AG04449 (cell line): ENCODE measurements at places on chromosomes 5 and 9.
A peak's percentile ranks its signal among the peaks of the same experiment; 100 is the strongest.

GRCh38 chr9:94865582-94866452 lies 139.3 kb downstream of the AOPEP start:
- no peak for DNase-seq

- no peak for DNase-seq
These were observed 26.2 kb downstream of the RASGRF2 start for GRCh38 chr5:80986382-80986781.

DNA sequence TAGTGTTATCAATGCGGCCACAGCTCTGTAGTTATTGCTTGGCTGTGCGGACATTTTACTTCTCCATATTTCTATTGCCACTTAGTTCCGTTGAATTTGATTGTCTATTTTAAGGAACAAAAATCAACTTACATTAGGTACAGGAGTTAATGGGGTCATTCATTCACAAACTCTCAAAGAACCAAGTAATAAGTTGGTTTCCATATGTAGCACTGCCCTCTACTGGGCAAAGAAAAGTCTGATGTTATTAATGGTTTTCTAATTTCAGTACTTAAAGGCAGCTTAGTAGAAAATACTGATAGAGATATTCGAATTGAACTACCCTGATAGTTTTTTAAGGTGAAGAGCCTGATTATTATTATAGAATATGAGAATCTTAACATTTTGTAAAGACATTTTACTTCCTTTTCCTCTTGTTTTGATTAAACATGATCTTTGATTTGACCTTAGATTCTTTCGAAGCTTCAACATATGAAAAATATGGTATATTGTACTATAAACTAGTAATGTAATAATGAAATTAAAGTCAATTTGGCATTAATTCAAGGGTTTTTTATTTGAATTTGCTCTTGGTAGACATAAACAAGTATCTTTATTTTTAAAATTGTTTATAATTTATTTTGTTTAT lies 119.5 kb upstream of the CTNND2 start:
- DNase-seq = no peak

DNA sequence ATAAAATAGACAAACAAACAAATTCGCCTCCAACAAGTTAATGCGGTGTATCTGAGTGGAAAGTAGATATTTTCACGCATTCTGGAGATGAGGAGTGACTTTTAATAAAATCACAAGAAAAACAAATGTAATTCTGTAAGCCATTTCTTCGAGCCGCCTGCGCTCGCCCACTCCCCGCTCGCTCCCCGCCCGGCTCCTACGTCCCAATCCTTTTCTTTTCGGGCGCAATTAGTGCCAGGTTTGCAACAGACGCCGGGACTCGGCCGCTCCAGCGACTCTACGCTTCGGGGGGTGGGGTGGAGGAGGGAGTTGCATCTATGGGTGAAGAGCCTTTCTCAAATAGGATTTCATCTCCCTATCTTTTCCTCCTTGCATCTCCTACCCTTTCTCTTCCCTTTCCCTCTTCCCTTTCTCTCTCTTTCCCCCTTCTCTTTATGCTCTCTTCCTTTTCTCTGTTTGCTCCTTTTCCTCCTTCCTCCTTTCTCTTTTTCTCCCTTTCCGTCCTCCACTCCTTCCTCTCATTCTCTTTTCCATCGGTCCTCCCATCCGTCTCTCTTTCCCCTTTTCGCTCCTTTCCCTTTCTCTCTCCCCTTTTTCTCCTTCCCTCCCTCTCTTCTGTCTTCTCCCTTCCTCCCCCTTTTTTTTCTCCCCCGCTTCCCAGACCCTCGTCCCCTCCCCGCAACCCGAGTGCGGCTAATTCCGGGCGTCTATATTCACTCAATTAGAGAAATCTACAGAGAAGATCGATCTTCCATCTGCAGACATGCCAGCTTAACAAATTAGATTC lies 6.1 kb upstream of the OTP start:
- DNase-seq = no peak

DNA sequence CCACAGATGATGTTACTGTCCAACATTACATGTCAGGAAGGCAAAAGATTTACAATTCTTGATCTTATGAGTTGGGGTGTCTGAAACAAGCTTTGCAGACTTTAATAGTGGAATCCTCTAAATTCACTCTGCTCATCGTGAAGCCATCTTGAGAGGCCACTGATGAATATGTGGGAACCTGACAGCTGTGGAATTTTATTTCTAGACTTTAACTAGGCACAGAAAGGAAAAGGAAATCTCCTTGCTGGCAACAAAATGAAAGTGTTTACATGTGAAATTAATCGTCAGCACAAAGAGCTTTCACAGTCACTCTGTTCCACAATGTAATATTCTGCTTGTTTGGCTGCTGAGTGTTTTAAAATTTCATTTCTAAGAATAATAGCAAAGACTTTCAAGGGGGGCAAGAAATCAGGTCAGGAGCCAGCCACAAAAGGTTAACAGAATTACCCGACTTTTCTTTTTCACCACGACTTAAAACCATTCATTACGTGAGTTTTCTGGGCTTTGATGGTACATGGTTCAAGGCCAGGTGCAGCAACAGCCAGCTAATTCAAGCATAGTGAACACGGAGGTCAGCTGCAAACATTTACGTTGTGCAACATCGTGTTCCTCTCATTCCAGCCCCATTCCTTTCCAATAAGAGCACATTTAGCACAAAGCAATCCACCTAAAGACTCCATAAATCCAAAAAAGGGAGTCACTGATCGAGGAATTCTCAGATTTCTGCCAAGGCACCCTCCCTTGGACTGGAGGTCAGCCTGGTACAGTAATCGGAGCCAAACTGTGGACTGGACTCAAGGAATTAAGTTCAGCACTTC lies 14.6 kb downstream of the NREP start:
- peak; percentile 83 for DNase-seq

GRCh38 chr5:35484241-35484640 lies 133.4 kb upstream of the SPEF2 start:
- no peak for DNase-seq

GRCh38 chr5:74622122-74622521 lies 18.4 kb downstream of the ENC1 start:
- DNase-seq = no peak

GRCh38 chr5:14176888-14177287 lies 33.7 kb downstream of the TRIO start:
- DNase-seq = no peak

DNA sequence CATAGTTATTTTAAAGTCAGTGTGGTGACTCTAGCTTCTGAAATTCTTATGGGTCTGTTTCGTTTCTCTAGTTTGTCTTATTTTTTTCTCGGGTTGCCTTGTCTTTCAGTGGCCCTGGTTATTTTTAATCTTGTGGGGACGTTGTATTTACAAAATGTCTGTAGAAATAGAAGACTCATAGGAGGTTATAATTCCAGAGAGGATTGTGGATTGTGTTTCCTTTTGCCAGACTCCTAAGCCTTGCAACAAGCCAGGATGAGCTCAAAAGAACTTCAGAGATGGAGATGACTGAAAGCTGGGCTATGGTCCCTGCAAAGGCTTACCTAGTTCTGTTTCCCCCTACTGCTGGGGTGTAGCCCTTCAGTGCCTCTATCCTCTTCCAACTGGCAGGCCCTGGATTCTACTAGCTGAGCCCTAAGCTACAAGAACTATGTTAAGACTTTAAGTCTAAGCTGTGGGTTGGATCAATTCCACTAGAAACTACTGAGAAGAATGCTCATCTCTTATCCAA lies 32.2 kb upstream of the LECT2 start:
- no peak for DNase-seq

GRCh38 chr5:66795682-66796081 lies 199.5 kb downstream of the MAST4 start:
- DNase-seq = no peak

DNA sequence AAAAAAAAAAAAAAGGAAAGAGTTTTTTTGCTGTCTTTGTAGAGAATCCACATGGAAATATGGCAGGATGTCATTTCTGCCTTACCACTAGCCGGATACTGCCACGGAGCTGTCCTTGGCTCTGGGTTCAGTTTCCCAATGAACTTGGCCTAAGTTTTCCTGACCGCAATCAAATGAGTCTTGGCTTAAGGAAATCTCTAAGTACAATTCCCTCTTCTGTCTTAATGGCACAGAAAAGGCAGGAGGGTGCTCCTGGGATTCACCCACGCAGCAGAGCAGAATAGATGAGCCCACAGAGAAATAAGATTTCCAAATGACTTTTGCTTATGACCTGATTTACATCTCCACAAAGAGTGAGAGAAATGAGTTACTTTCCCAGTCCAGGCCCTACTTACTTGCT lies 284.0 kb upstream of the VLDLR start:
- no peak for DNase-seq

GRCh38 chr9:35658968-35659220 lies 802 bp downstream of the CCDC107 start:
- no peak for DNase-seq

- no peak for DNase-seq
These were observed 804.6 kb upstream of the DMAC1 start for GRCh38 chr9:8604201-8604600.

GRCh38 chr5:29672678-29673077 lies 1520.8 kb upstream of the CDH6 start:
- no peak for DNase-seq

DNA sequence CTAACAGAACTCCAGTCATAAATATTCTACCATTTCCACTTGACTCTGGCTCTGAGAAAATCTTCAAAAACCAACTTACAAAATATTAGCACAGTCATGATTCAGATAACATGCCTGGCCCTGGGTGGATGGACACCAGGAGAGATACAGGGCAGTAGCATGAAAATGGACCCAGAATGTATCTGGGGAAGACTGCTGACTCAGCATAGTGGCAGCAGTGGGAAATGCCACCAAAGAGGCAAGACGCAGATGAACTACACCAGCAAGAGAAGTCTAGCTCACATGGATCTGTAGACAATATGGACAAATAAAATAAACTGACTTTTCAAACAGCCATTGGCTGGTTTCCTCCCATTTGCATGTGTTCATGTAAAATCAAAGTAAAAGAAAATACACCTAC lies 359.8 kb downstream of the SEMA5A start:
- DNase-seq = no peak

DNA sequence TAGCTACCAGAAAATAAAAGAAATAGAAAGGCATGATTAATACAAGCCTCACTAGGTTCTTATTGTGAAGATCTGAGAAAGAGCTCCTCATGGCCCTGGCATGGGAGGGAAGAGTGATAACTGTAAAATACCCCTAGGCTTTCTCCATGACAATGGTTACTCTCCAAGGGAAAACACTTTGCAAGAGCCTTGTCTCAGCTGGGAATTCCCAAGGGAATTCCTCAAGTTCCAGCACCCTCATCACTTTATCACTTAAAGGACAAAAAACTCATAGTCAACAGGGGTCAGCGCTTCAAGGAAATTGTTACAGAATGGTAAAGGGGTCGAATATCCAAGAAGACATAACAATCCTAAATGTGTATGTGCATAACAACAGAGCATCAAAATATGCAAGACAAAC lies 21.2 kb downstream of the SYK start:
- no peak for DNase-seq

DNA sequence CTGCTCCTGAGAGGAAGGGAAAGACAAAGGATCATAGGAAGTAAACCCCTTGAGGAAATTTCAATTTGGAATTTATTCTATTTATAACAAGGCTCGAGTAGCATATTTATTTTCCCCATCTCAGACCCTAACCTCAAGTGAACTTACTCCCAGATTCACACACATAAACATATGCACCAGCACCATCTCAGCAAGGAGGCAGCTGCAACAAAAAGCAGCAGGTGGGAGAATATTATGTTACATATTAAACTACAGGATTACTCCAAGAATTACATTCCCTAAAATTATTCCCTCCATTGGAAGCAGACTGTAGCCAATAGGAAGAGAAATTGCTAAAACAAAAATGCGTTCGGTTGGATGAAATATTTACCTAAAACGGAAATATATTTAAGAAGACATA lies 108.4 kb upstream of the PRSS3 start:
- DNase-seq = no peak

GRCh38 chr9:132099741-132100407 lies 20.2 kb upstream of the MED27 start:
- DNase-seq = no peak

- DNase-seq = no peak
These were observed 17.1 kb upstream of the SPATA31E1 start for GRCh38 chr9:87865626-87866025.

DNA sequence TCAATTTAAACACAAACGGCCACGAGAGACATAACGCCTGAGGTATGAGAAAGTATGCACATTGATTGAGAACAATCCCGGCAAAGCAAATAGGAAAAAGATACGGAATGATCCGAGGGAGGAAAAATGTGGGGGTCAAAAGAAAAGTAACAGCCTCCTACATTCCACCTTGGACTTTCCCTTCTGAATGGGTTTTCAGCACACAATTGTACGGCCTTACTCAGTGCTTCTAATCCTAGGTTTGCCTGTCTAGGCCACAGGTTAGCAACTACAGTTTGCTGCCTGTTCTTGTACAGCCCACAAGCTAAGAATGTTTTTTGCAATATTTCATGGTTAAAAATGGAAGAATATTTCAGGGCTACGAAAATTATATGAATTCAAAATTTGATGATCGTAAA lies 46.2 kb upstream of the RNF20 start:
- no peak for DNase-seq

DNA sequence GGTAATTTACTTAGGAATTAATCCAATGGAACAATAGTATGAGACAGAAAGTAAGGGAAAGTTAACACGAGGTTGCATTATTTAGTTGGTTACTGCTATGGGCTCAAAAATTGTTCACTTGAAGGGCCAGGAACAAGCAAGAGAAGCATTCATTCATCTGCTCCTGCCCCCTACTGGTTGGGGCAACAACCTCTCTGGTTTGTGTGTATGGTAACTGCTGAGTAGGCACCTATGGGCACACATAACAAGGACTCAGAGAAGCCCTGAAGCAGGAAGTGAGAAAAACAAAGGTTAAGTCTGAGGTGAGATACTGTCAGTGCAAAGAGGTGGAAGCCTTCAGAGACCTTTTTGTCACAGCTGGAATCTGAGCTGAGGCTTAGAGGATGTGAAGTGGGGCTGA lies 34.4 kb upstream of the RANBP6 start:
- no peak for DNase-seq

DNA sequence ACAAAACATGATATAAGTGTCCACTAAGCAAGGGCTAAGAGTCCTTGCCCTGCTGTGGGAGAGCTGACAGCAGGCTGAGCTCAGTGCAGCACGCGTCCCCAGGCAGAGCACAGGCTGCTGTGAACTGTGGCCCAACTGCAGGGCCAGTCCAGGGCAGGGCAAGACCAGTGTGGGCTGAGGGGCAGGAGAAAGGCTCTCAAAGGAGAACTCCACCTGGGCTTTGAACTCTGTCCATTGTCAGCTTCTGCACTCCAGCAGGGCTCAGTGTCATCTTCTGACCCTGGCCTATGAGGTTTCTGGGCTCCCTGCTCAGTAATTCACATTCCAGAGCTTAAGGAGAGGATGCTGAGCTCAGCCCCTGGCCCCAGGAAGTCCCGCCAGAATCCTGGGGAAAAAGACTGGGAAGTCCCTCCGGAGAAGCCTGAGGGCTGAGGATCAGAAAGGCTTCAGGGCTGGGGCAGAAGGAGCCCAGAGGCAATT lies 37.4 kb downstream of the LHFPL2 start:
- no peak for DNase-seq
